Naive thymus-derived CD8-positive, alpha-beta T cell (primary cell): ENCODE measurements at places on chromosomes 7 and 10. TPM values are rescaled to one million over a fixed set of nuclear protein-coding genes. Genes with fewer than 3 reads are reported as not detected.

OR2A1 gene
- not detected for total RNA-seq

- no peaks in the 10 kb centered on the region for H3K27me3 ChIP-seq
- no peaks in the 10 kb centered on the region for H3K4me1 ChIP-seq
- H3K36me3 ChIP-seq, result no peaks in the 10 kb centered on the region
- H3K4me3 ChIP-seq, result no peak overlapping the region
Observed at GRCh38 chr10:81215498-81215897, 659.5 kb upstream of the NRG3 start.

GRM3 gene
- not detected for total RNA-seq

CYP2C19 gene
- not detected for total RNA-seq

GRCh38 chr7:91357901-91358300 lies 93.7 kb downstream of the FZD1 start:
- no peak overlapping the region for H3K27ac ChIP-seq
- no peak for DNase-seq
- H3K4me3 ChIP-seq, result no peak overlapping the region
- H3K27me3 ChIP-seq, result peaks cover 4% of the 10 kb centered on the region
- H3K4me1 ChIP-seq, result no peaks in the 10 kb centered on the region
- no peaks in the 10 kb centered on the region for H3K36me3 ChIP-seq

- no peaks in the 10 kb centered on the region for H3K4me1 ChIP-seq
- no peaks in the 10 kb centered on the region for H3K27me3 ChIP-seq
- H3K27ac ChIP-seq, result no peak overlapping the region
Observed at GRCh38 chr10:19803676-19804075, 12.6 kb upstream of the PLXDC2 start.

DNA sequence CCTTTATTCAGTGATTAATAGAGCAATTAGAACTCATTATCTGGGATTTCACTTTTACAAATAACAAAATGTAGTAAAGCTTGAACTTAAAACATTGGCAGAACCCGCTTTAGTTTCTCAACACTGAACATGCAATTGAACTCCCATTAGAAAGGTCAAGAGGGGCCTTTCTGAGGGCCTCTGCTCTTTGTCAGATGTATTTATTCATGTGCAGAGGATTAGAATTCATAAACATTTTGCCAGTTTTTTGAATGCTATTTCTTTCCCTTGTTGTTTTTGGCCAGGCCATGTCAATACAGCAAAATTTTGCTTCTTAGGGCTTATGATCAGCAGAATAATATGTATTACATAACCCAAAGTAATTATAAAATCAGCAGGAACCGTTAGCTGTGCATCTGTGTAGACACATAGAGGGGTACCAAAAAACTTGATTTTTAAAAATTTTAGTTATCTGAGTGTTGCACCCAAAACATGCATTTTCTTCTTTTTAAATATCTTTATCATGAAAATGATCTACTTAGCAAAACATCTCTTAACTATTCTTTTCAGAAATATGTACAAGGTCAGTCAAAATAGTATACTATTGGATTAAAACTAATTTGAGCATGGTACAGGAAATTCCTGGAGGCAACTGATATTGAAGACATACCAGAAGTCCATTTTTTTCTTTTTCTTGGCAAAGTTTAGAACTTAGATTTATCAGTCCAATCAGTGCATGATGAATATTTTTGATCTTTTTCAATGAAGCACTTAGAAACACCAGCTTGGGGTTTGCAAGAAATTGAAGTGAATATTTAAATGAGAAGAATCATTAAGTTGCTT lies 177.5 kb downstream of the TWIST1 start:
- H3K27me3 ChIP-seq, result no peaks in the 10 kb centered on the region
- no peak for DNase-seq
- no peaks in the 10 kb centered on the region for H3K36me3 ChIP-seq
- no peak overlapping the region for H3K4me3 ChIP-seq
- H3K27ac ChIP-seq, result no peak overlapping the region

GRCh38 chr10:61342858-61343572 lies 110.2 kb downstream of the TMEM26 start:
- H3K4me3 ChIP-seq, result no peak overlapping the region
- no peak overlapping the region for H3K27ac ChIP-seq
- peaks cover 8% of the 10 kb centered on the region for H3K4me1 ChIP-seq
- no peaks in the 10 kb centered on the region for H3K27me3 ChIP-seq

SLC26A4 gene
- total RNA-seq, result 0.08 TPM

DNA sequence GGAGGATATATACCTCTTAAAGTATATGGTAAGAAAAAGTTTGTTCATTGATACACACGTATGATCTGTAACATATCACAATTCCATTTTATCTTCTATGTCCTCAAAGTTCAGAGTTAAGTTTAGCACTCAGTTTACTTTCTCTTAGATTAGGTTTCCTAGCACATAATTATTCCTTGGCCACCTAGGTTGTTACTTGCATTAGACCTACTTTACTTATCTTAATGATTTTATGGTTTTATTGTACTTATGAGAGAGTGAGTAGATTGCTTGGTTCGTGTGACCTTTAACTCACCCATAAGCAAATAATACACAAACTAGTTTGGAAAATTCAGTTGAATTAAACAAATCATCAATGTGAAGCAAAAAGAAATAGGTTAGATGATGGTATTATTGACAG lies 33.9 kb upstream of the SP4 start:
- no peak for DNase-seq
- H3K4me3 ChIP-seq, result no peak overlapping the region
- no peaks in the 10 kb centered on the region for H3K4me1 ChIP-seq
- no peak overlapping the region for H3K27ac ChIP-seq

DKK1 gene
- total RNA-seq, result not detected

GRCh38 chr10:82206831-82207230 lies 331.8 kb downstream of the NRG3 start:
- no peak for DNase-seq
- H3K27ac ChIP-seq, result no peak overlapping the region
- H3K4me1 ChIP-seq, result no peaks in the 10 kb centered on the region
- no peaks in the 10 kb centered on the region for H3K36me3 ChIP-seq

- H3K27ac ChIP-seq, result no peak overlapping the region
- no peak for DNase-seq
- H3K27me3 ChIP-seq, result no peaks in the 10 kb centered on the region
- H3K4me3 ChIP-seq, result no peak overlapping the region
Observed at GRCh38 chr10:13871011-13871410, 284.2 kb downstream of the PRPF18 start.

DNA sequence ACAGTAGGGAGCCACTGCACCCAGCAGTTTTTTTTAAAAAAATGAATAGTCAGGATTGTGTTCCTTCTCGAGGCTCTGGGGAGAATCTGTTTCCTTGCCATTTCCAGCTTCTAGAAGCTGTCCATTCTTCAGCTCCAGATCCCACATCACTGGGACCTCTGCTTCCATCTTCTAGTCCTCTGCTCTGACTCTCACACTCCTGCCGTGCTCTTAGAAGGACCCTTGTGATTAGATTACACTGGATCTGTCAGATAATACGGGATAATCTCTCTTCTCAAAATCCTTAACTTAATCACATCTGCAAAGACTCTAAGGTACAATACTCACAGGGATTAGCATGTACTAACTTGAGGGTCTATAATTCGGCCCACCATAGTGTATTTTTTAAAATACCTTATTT lies 158.9 kb upstream of the SP4 start:
- no peaks in the 10 kb centered on the region for H3K4me1 ChIP-seq
- H3K36me3 ChIP-seq, result no peaks in the 10 kb centered on the region
- H3K4me3 ChIP-seq, result no peak overlapping the region
- no peak for DNase-seq
- H3K27me3 ChIP-seq, result no peaks in the 10 kb centered on the region
- no peak overlapping the region for H3K27ac ChIP-seq

- no peak for DNase-seq
- H3K27me3 ChIP-seq, result no peaks in the 10 kb centered on the region
- H3K4me3 ChIP-seq, result peak overlapping the region; percentile 87
- H3K4me1 ChIP-seq, result peaks cover 19% of the 10 kb centered on the region
- peaks cover 2% of the 10 kb centered on the region for H3K36me3 ChIP-seq
Observed at GRCh38 chr7:149261316-149261828, 624 bp upstream of the ZNF783 start.

DNA sequence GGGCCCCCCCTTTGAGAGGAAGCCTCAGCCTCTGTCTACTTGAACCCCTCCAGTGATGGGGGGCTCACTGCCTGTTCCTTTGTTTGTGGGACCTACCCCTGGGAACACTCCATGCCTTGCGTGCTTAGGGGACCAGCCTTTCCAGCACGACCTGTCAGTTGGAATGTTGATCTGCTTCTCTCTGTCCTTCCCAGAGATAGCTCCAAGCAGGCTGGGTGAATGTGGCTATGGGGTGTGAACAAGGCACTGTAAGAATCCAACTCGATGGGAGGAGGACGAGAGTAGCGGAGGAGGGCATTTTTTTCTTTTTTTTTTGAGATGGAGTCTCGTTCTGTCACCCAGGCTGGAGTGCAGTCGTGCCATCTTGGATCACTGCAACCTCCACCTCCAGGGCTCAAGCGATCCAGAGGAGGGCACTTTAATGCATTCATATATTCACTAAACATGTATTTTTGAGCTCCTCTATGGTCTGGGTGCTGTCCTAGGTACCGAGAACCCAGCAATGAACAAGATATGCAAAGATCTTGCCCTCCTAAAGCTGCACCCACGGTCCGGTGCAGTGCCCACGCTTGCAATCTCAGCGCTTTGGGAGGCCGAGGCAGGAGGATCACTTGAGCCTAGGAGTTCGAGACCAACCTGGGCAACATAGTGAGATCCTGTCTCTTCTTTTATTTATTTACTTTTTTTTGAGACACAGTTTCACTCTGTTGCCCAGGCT lies 8.5 kb downstream of the CLIP2 start:
- H3K4me1 ChIP-seq, result no peaks in the 10 kb centered on the region
- H3K4me3 ChIP-seq, result no peak overlapping the region
- H3K36me3 ChIP-seq, result no peaks in the 10 kb centered on the region
- no peak for DNase-seq

DNA sequence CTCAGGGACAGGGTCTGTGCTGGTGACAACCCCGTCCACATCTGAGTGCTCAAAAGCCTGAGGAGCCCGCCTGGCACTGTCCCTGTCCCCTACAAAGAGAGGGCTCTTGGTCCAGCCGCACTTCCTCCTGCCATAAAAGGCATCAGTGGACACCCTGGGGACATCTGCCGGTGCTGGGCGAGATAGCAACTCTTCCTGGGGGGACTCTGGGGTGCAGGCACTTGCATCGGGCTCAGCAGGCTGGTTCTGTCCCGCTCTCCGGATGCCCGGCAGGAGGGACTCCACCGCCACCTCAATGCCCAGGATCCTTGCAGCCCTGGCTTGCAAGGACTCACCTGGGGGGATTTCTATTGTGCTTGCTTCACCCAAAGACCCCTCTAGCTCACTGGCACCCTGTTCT lies 32.8 kb downstream of the JCAD start:
- H3K36me3 ChIP-seq, result no peaks in the 10 kb centered on the region
- H3K4me1 ChIP-seq, result peaks cover 39% of the 10 kb centered on the region
- H3K4me3 ChIP-seq, result no peak overlapping the region
- H3K27me3 ChIP-seq, result peaks cover 57% of the 10 kb centered on the region

DNA sequence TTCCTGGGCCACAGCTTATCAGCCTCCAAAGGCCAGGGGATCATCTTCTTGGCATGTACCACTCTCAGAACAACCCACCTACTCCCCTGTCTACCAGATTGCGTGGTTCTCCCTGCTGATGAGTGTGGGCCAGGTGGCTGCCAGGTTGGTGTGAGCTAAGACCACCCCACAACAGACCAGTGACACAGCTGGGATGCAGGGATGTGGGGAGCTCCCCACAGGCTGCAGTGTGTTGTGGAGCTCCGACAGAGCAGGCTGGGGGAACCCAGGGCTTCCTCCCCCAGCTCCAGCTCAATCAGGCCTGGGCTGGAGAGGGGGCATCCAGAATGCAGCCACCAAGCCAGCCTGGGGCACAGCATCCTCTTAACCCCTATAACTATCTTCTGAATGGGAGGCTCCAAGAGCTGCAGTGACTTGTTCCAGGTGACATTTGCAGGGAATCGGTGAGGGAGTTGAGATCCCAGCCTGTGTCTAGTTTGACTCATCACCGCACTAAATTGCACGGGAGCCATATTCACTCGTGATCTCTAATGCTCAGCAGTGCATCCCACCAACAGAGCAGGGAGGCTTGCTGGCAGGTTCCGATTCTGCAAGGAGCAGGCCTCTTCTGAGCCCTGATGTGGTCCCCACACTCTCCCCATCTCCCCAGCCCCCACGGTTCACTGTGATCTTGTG lies 596 bp upstream of the GDF2 start:
- H3K27ac ChIP-seq, result no peak overlapping the region
- peaks cover 6% of the 10 kb centered on the region for H3K27me3 ChIP-seq
- DNase-seq, result no peak
- no peaks in the 10 kb centered on the region for H3K36me3 ChIP-seq
- H3K4me3 ChIP-seq, result no peak overlapping the region

- H3K4me3 ChIP-seq, result no peak overlapping the region
- no peak overlapping the region for H3K27ac ChIP-seq
- no peak for DNase-seq
- peaks cover 6% of the 10 kb centered on the region for H3K36me3 ChIP-seq
- no peaks in the 10 kb centered on the region for H3K4me1 ChIP-seq
- H3K27me3 ChIP-seq, result no peaks in the 10 kb centered on the region
Observed at GRCh38 chr10:116164291-116164690, 108.7 kb downstream of the GFRA1 start.

EIF3B gene
- 153 TPM for total RNA-seq

- H3K36me3 ChIP-seq, result no peaks in the 10 kb centered on the region
- H3K4me1 ChIP-seq, result no peaks in the 10 kb centered on the region
- no peak overlapping the region for H3K4me3 ChIP-seq
- no peak overlapping the region for H3K27ac ChIP-seq
Observed at GRCh38 chr10:115882021-115882420, 391.0 kb downstream of the GFRA1 start.

GRCh38 chr7:141074997-141075396 lies 1.1 kb downstream of the TMEM178B start:
- peak overlapping the region; percentile 72 for H3K4me3 ChIP-seq
- peaks cover 10% of the 10 kb centered on the region for H3K4me1 ChIP-seq
- H3K27ac ChIP-seq, result no peak overlapping the region

SOSTDC1 gene
- not detected for total RNA-seq

- H3K27me3 ChIP-seq, result no peaks in the 10 kb centered on the region
- no peaks in the 10 kb centered on the region for H3K4me1 ChIP-seq
- no peaks in the 10 kb centered on the region for H3K36me3 ChIP-seq
- no peak overlapping the region for H3K27ac ChIP-seq
Observed at GRCh38 chr7:89839329-89839728, 314.9 kb upstream of the STEAP1 start.

GRCh38 chr10:60645980-60646379 lies 132.3 kb upstream of the CDK1 start:
- H3K4me3 ChIP-seq, result no peak overlapping the region
- H3K4me1 ChIP-seq, result peaks cover 4% of the 10 kb centered on the region
- H3K27me3 ChIP-seq, result no peaks in the 10 kb centered on the region
- no peak overlapping the region for H3K27ac ChIP-seq
- no peak for DNase-seq

- H3K27me3 ChIP-seq, result no peaks in the 10 kb centered on the region
- DNase-seq, result no peak
- no peaks in the 10 kb centered on the region for H3K4me1 ChIP-seq
- H3K36me3 ChIP-seq, result no peaks in the 10 kb centered on the region
- no peak overlapping the region for H3K27ac ChIP-seq
- H3K4me3 ChIP-seq, result no peak overlapping the region
Observed at GRCh38 chr10:82221601-82222149, 346.7 kb downstream of the NRG3 start.

- no peaks in the 10 kb centered on the region for H3K27me3 ChIP-seq
- DNase-seq, result no peak
- no peaks in the 10 kb centered on the region for H3K4me1 ChIP-seq
- no peak overlapping the region for H3K4me3 ChIP-seq
Observed at GRCh38 chr10:69073736-69074364, 14.1 kb upstream of the SRGN start.

MAPK8 gene
- 62.7 TPM for total RNA-seq

CHN2 gene
- total RNA-seq, result 1.5 TPM
